Stimulated activated CD8-positive, alpha-beta memory T cell treated with anti-CD3 and anti-CD28 coated beads, Interleukin-15, amount 100 ng/mL, for 24 hours (primary cell): ENCODE measurements at places on chromosomes 7 and 10.

DNA sequence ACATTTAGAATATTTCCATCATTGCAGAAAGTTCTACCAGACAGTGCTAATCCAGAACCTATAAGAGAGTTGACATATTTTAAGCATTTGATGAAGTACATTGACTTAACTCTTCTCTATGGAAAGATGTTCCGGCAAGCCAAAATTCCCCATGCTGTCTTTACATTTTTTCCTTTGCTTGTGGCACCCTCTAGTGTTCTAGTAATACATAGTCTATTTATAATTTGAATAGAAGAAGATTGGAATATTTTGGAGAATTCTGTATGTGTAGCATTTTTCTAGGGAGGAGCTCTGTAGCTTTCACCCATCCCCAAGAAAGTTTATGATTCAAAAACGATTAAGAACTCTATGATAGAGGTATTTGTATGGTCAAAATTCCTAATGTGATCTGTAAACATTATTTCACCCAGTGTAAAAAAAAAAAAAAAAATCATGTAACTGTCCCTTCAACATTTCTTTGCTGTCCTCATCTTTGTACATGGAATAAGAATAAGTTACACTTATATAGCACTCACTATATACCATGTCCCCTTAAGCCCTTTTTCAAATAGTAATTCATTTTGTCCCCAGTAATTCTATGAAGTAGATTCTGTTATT, 33.2 kb downstream of the NRF1 start:
- no peak for DNase-seq

DNA sequence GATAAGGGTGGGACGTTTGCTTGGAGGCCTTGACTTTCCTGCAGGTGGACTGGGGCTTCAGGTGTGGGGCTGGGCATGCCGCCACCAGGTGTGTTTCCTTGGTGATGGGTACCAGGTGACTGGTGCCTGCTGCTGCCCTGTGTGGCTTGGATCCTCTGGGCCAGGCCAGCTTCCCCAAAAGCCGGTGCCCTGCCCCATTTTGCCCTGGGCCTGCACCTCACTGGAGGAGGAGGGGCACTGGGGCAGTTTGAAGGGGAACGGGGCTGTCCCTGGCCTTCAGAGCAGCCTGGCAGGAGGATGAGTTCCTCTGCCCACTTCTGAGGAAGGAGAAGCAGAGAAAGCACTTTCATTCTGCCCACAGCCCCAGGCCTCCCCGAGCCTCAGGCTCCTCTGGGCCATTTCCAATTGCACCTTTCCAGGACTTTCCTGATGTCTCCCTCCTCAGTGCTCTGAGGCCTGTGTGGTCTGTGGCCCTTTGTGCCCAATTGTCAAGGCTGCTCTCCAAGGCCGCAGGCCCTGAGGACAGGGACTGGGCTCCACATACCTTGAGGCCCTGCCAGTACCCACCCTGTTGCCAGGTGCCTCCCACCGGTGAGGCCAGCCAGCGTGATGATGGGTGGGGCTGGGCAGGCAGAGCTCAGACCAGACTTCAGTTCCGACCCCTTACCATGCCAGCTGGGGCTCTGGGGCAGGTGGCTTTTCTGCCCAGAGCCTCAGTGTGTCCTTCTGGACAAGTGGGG, 25.3 kb upstream of the SMARCD3 start:
- no peak for DNase-seq

GRCh38 chr7:20279979-20280378, 50.7 kb upstream of the ITGB8 start:
- no peak for DNase-seq

GRCh38 chr7:74656441-74656836, 1.1 kb upstream of the GTF2I start:
- DNase-seq = no peak

DNA sequence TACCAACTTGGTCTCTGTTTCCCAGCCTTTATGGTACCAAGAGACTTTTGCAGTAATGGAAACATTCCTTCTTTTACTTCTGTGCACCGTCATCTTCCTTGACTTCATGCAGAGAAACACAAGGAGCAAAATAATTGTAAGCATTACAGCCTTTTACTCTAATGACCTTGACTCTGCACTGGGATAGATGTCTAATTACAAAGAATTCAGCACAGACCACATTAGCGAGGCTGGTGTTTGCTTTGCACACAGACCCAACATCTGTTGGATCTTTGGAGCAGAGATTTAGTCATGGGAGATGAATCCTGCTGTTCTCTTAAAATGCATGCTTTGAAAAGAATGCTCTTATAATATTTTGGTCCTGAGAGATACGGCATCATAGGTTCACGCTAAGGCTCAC, 261.6 kb downstream of the TWIST1 start:
- no peak for DNase-seq

- no peak for DNase-seq
These were observed 53.0 kb downstream of the CROT start for GRCh38 chr7:87398446-87398845.

DNA sequence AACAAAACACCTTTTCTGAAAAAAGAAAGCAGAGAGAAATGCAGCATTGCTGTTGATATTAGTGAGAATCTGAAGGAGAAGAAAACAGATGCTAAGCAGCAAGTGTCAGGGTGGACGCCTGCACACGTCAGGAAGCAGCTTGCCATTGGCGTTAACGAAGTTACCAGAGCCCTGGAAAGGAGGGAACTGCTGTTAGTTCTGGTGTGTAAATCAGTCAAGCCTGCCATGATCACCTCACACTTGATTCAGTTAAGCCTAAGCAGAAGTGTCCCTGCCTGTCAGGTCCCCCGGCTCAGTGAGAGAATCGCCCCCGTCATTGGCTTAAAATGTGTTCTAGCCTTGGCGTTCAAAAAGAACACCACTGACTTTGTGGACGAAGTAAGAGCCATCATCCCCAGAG, 6.4 kb downstream of the RPP38 start:
- no peak for DNase-seq

DNA sequence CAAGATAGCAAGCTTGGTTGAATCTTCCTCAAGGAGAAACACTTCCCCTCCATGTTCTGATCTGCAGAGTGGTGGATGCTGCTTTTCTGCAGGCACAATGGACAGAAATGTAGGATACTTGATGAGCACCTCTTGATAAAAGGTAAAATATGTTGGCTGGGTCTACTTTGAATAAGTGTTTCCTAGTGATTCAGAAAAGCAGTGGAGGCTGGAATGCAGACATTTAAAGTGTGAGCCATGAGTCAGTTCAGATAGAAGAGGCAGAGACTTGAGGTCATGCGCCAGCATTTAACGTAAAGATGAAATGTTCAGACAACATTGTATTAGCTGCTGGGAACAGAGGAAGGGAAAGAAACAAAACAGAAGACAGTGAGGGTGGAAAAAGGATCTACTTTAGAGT, 403.1 kb downstream of the ADRA2A start:
- DNase-seq = no peak

DNA sequence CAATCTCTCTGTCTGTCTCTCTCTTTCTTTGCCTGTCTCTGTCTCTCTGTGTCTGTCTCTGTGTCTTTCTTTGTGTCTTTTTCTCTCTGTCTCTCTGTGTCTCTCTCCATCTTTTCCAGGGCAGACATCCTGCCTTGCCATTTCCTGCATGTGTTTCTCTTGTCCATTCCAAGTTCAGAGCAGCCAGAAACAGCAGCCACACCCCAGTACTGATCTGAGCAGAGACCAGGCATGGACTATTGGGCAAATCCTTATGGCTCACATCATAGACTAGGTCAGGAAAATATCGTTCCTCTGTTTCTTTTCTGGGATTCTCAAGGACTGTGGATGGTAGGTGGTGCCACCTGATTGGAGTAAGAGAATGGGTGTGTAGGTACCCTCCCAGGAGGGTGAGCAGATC, 95.8 kb downstream of the RAMP3 start:
- no peak for DNase-seq

DNA sequence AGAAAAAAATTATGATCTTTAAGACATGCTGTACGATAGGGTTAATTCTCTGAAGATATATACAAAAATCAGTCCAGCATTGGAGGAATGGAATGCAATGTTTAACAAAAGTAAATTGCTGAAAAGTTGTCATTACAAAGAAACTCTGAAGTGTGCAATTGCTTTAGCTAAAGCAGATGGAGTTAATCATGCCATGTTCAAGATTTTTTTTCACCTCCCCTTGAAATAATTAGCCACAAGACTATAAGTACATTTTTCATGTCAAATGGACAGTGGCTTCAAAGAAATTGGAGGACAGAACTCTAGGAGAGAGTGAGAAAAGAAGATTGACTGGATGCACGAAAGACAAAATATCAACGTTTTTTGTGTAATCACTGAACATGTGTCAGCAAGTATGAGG, 63.1 kb upstream of the MEOX2 start:
- DNase-seq = no peak
